ENCODE measurements at places on chromosomes 6 and 20.

GRCh38 chr6:130740308-130740707 is 86.9 kb upstream of the SMLR1 start:
- H3K4me3 ChIP-seq: no peak overlapping the region
- peaks cover 8% of the 10 kb centered on the region for H3K27me3 ChIP-seq
- no peak overlapping the region for H3K27ac ChIP-seq
- no peak for DNase-seq

GRCh38 chr6:133243723-133244305 is 2.7 kb downstream of the EYA4 start:
- no peak for DNase-seq
- H3K36me3 ChIP-seq: no peaks in the 10 kb centered on the region
- no peak overlapping the region for H3K4me3 ChIP-seq

DNA sequence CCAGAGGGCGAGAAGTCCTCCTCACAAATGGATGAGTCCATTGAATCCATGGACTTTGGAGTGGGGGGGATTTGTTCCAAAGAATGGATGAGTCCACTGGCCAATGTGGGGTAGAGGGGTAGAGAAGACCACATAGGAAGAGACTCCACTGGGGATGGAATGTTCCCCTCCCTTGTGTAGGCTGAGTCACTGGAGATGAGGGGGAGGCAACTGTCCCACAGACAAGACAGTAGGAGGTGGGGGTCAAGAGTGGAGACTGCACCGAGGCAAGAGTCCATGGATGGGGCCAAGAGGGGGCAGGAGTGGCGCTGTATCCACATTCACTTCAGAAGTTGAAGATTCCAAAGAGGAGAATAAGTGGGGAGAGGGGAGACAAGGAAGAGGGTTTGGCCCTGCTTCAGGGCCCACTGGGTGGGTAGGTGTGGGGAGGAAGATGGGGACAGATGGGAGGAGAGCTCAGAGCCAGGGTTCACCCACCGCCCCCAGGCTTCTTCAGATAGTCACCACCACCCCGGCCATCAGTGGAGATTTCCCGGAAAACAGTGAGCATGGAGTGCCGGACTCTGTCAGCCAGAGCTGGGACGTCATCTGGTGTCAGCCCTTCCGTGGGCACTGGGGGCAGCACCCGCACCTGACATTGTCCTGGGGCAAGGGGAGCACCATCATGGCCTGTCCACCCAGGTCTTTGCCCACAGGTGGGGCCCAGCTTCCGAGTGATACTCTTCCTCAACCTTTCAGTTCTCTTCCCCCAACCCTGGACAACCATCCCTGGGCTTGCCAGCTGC is 4.6 kb downstream of the EGFL8 start:
- no peak for DNase-seq
- peaks cover 29% of the 10 kb centered on the region for H3K4me1 ChIP-seq
- H3K27ac ChIP-seq: no peak overlapping the region
- no peaks in the 10 kb centered on the region for H3K27me3 ChIP-seq

DNA sequence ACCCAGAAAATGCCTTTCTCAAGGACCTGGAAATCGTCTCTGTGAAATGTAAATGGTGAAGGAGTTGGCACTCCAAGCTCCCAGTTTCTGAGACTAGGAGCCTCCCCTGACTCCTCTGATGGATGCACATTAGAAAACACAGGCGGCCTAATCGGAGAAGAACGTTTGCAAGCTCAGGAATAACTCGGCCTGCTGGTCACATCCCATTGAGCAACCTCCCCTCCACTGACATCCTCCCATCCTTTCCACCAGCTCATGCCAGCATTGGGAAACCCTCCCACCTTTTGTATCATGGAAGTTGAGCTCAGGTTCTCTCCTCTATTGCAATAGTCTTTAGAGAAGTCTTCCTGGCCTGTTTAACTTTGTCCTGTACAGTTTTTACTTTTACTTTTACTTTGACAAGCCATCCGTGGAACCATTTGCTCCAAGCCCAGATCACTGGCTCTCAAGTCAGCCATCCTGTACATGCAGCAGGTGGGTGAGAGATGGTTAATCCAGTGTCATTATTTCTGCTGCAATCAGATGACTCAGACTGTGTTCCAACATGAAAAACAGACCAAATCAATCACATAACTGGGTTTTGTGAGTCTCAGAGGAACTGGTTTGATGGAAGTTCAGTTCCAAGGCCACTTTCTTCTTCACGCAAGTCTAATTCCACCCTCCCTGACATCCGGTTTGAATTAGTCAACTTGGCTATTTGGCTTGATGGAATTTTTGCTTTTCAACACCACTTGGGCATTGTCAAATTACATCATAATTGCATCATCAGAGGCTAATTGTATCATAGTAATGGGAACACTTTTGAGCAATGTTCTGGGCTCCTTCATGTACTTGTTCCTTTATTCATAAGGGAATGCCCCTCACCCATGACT is 619.4 kb upstream of the CDH4 start:
- no peaks in the 10 kb centered on the region for H3K4me1 ChIP-seq
- no peak for DNase-seq
- H3K36me3 ChIP-seq: no peaks in the 10 kb centered on the region
- no peak overlapping the region for H3K27ac ChIP-seq

GRCh38 chr6:31737991-31738979 is 1.5 kb upstream of the MSH5 start:
- H3K27me3 ChIP-seq: no peaks in the 10 kb centered on the region
- H3K27ac ChIP-seq: peak overlapping the region; percentile 96
- H3K36me3 ChIP-seq: peaks cover 8% of the 10 kb centered on the region
- peak; percentile 54 for DNase-seq
- H3K4me3 ChIP-seq: peak overlapping the region; percentile 99

- H3K27me3 ChIP-seq: peaks cover 28% of the 10 kb centered on the region
- no peak for DNase-seq
- H3K4me1 ChIP-seq: peaks cover 20% of the 10 kb centered on the region
- no peak overlapping the region for H3K27ac ChIP-seq
- no peak overlapping the region for H3K4me3 ChIP-seq
Measured at GRCh38 chr6:96900873-96901272, 3.2 kb upstream of the NDUFAF4 start.

- no peaks in the 10 kb centered on the region for H3K27me3 ChIP-seq
- H3K4me3 ChIP-seq: no peak overlapping the region
- no peak overlapping the region for H3K27ac ChIP-seq
- H3K4me1 ChIP-seq: no peaks in the 10 kb centered on the region
- no peak for DNase-seq
Measured at GRCh38 chr20:9467995-9468394, 46.4 kb upstream of the LAMP5 start.

- peaks cover 10% of the 10 kb centered on the region for H3K4me1 ChIP-seq
- no peaks in the 10 kb centered on the region for H3K27me3 ChIP-seq
- peak overlapping the region; percentile 70 for H3K27ac ChIP-seq
Measured at GRCh38 chr20:54221996-54222890, 14.4 kb downstream of the PFDN4 start.

GRCh38 chr20:13424174-13424833 is 203.2 kb downstream of the ISM1 start:
- H3K4me1 ChIP-seq: peaks cover 4% of the 10 kb centered on the region
- no peak overlapping the region for H3K27ac ChIP-seq
- peaks cover 3% of the 10 kb centered on the region for H3K36me3 ChIP-seq
- no peak for DNase-seq
- no peaks in the 10 kb centered on the region for H3K27me3 ChIP-seq

- H3K36me3 ChIP-seq: no peaks in the 10 kb centered on the region
- no peak overlapping the region for H3K4me3 ChIP-seq
- no peak overlapping the region for H3K27ac ChIP-seq
- no peak for DNase-seq
- H3K4me1 ChIP-seq: peaks cover 2% of the 10 kb centered on the region
Measured at GRCh38 chr6:70107852-70108629, 194.8 kb downstream of the COL9A1 start.

DNA sequence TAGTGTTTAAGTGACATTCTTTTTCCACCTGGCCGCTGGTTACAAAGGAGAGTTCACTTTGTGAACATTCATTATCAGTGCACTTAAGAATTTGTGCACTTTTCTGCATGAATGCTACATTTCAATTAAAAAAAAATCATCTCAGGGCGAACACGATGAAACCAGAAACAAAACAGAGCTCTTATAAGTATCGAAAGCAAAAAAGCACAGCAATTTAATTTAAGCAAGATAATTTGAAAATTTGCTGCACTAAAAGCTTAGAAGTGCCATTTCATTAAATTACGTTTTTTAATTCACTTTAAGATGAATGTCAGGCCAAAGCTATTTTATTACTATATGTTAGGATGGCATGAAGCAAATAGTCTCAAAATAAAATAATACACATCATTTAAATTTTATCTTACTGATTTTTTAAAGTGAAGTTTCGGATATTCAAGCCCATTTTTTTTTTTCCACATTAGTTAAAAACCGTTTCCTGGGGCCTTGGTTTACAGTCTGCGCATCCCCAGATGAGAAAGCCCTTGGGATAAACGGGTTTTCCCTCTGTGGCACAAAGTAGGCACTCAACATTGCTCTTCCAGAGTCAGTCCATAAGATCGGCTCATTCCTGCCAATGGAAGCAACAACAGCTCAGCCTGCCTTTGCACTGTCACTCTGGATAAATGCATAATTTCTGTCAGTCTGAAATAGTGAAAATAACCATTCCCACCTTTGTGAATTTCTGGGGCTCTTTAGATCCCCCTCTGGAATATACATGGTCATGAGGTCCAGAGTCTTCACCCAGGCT is 80.1 kb downstream of the FYN start:
- no peaks in the 10 kb centered on the region for H3K36me3 ChIP-seq
- H3K27ac ChIP-seq: no peak overlapping the region
- peaks cover 60% of the 10 kb centered on the region for H3K4me1 ChIP-seq
- H3K4me3 ChIP-seq: peak overlapping the region; percentile 82

GRCh38 chr6:53822401-53823125 is 27.8 kb downstream of the LRRC1 start:
- peaks cover 2% of the 10 kb centered on the region for H3K36me3 ChIP-seq
- H3K4me1 ChIP-seq: peaks cover 12% of the 10 kb centered on the region
- no peak for DNase-seq
- H3K4me3 ChIP-seq: no peak overlapping the region
- H3K27me3 ChIP-seq: no peaks in the 10 kb centered on the region

GRCh38 chr20:58575776-58576602 is 60.8 kb upstream of the APCDD1L start:
- H3K36me3 ChIP-seq: no peaks in the 10 kb centered on the region
- no peak overlapping the region for H3K4me3 ChIP-seq
- no peak overlapping the region for H3K27ac ChIP-seq
- peaks cover 2% of the 10 kb centered on the region for H3K4me1 ChIP-seq
- no peak for DNase-seq

- peaks cover 3% of the 10 kb centered on the region for H3K36me3 ChIP-seq
- peak within 1 kb of the TSS; percentile 93 for H3K4me3 ChIP-seq
- peak; percentile 66 for DNase-seq
- H3K27ac ChIP-seq: peak within 1 kb of the TSS; percentile 98
- peaks cover 50% of the 10 kb centered on the region for H3K4me1 ChIP-seq
Measured at GRCh38 chr20:38805502-38805957, at the start of gene PPP1R16B. TSS of gene PPP1R16B (plus strand) at chr20:38805697. CDS start at chr20:38835926, 30,229 bp downstream.

DNA sequence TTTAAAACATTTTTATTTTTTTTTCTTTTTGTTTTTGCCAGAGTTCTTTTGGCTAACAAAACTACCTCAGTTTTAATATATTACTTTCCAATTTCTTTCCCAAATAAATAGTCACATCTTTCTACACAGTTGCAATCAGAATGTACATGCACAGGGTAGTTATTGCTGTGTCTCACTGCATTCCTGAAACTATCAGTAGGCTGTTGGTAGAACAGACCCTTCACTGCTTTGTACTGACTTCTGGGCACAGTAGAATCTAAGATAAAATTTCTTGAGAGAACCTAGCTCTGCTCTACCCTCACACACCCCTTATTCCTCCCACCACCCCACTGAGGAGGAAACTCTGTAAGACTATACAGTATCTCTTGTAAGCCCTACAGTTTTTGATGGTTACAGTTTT is 19.9 kb downstream of the TPX2 start:
- peak overlapping the region; percentile 41 for H3K27ac ChIP-seq
- no peak for DNase-seq
- H3K27me3 ChIP-seq: no peaks in the 10 kb centered on the region
- H3K4me3 ChIP-seq: no peak overlapping the region
- H3K36me3 ChIP-seq: peaks cover 3% of the 10 kb centered on the region
- peaks cover 8% of the 10 kb centered on the region for H3K4me1 ChIP-seq

DNA sequence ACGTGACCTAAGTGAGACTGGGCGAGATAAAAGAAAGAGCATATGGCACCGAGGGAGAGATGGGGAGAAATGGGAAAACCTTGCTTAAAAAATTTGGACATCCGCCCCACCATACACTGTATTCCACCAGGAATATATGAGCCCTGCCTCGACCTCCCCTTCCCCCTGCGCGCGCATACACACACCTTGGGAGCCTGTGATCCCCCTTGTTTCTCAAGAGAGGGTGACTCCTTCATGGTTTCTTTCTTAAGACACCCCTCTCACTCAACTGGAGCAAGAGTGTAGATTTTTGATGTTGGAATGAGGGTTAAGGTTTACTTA is 480 bp downstream of the ABCF1 start:
- peak overlapping the region; percentile 100 for H3K27ac ChIP-seq
- H3K4me1 ChIP-seq: peaks cover 63% of the 10 kb centered on the region
- peak overlapping the region; percentile 100 for H3K4me3 ChIP-seq
- peaks cover 13% of the 10 kb centered on the region for H3K36me3 ChIP-seq
- no peaks in the 10 kb centered on the region for H3K27me3 ChIP-seq

Data from T-helper 17 cell (primary cell).